Activated naive CD8-positive, alpha-beta T cell treated with anti-CD3 and anti-CD28 coated beads, Interleukin-2, amount 50 U/mL, for 16 hours (primary cell): ENCODE measurements at places on chromosomes 3 and 15.

- no peak for DNase-seq
Observed at GRCh38 chr3:49799761-49800160, at the start of gene CDHR4. Gene CDHR4 (minus strand): TSS chr3:49799873. CDS start chr3:49799812, 61 bp downstream.

GRCh38 chr3:41148901-41149300 lies 50.4 kb upstream of the CTNNB1 start:
- no peak for DNase-seq

GRCh38 chr15:96869122-96869521 lies 538.6 kb downstream of the NR2F2 start:
- DNase-seq = no peak

- DNase-seq = no peak
Observed at GRCh38 chr15:48637639-48638038, 7.9 kb downstream of the FBN1 start.

DNA sequence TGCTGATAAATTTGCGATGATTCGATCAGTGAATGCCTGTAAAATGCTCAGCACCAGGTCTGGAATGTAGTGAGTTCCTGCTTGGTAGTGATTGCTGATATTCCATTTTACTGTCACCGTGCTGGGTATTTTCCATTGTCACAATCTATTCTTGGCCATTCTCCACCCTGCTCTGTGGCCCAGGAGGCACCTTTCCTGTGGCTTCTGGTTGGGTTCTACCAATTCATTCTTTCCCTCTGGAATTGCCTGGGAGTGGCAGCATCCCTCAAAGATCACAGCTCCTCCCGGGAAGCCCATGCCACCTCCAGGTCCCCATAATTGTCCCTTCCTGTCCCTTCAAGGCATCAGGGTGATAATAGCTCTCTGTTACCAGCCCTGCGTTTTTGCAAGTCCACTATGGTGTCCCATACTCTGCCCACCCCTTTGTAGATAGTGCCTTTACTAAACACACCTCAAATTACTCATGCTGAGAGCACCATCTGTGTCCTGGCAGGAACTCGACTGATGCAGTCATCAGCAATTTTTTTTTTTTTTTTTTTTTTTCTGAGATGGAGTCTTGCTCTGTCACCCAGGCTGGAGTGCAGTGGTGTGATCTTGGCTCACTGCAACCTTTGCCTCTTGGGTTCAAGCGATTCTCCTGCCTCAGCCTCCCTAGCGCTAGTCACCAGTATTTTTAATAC lies 177.8 kb upstream of the PROK2 start:
- DNase-seq = no peak

DNA sequence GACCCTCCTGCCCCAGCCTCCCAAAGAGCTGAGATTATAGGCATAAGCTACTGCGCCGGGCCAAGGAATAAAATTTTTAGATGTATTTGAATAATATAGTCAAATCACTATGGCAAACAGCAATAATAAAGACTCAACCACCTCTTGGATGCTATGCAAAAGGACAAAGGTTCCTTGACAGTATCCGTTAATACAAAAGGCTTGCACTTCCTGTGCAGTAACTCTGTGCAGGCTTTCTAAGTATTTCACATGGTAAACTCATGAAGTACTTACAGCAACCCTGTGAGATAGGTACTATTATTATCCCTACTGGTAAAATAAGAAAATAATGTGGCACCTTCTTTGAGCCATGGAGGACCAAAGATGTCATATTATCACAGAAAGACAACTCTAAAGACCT lies 86.8 kb downstream of the SHQ1 start:
- no peak for DNase-seq

DNA sequence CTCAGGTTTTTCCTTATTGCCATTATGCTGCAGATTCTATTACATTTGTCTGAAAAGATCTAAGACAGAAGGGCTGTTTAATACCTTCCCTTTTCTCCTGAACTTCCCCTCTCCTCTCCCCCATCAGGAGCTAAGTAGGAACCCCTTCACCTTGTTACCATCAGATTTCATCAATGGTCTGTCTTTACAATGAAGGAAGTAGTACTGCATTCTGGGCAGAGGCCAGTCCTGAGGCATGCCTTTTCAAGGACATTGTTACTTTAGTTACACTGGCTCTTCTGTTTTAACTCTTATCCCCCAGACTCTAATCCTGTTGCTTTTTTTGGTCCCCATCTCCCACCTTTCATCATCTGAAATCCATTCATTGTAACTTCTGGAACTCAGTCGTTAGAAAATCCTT lies 8.1 kb downstream of the CTNNB1 start:
- no peak for DNase-seq

DNA sequence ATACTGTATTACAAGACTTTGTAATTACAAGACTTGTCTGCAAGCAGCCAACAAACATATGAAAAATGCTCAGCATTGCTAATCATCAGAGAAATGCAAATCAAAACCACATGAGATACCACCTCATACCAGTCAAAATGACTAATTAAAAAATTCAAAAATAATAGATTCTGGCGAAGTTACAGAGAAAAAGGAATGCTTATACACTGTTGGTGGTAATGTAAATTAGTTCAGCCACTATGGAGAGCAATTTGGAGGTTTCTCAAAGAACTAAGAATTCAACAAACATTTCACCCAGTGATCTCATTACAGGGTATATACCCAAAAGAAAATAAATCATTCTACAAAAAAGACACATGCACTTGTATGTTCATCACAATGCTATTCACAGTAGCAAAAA lies 617.5 kb upstream of the CCDC54 start:
- DNase-seq = no peak

- no peak for DNase-seq
Observed at GRCh38 chr3:55770077-55770476, 283.0 kb upstream of the WNT5A start.

- no peak for DNase-seq
Observed at GRCh38 chr3:107523539-107524325, 970 bp downstream of the BBX start.

DNA sequence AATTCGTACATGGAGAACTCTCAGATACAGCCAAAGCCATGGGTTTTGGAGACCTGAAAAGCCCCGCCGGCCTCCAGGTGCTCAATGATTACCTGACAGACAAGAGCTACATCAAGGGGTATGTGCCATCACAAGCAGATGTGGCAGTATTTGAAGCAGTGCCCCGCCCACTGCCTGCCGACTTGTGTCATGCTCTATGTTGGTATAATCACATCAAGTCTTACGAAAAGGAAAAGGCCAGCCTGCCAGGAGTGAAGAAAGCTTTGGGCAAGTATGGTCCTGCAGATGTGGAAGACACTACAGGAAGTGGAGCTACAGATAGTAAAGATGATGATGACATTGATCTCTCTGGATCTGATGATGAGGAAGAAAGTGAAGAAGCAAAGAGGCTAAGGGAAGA lies 23.5 kb downstream of the MYO5A start:
- no peak for DNase-seq

GRCh38 chr3:97197083-97197482 lies 382.7 kb downstream of the EPHA6 start:
- DNase-seq = no peak

- no peak for DNase-seq
Observed at GRCh38 chr3:180189310-180189648, 152.5 kb upstream of the PEX5L start.

DNA sequence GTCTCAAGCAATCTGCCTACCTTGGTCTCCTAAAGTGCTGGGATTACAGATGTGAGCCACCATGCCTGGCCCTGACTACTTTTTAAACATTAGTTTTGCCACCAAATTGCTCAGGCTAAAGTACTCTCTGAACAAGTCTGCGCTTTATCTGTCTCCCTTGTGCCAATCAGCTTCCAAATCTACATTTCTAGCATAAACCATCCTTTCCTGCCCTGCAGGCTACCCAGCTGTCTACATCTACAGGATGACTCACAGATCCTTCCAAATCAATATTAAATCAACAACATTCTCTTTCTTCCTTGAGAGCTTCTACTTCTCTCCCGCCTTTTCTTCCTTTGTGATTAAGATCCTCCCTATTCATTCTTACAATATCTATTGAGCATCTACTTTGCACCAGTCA lies 16.0 kb upstream of the ATOSA start:
- DNase-seq = no peak

DNA sequence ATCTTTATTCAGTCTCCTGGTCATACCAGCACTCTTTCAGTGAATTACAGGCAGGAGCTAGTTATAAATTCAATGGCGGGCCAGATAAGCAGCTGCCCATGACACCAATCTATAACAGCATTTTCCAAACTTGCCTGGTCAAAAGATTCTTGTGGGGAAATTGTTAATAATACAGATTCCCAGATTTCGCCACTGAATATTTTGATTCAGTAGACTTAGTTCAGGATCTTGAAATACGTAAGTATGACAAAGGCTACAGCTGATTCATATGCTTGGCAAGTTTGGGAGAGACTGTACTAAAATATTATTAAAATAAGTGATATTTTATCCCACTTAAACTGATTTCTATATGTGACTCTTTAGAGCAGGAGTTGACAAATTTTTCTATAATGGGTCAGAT lies 119.3 kb downstream of the TMCO5A start:
- DNase-seq = no peak

- no peak for DNase-seq
Observed at GRCh38 chr15:66713843-66714508, 11.9 kb downstream of the SMAD6 start.

DNA sequence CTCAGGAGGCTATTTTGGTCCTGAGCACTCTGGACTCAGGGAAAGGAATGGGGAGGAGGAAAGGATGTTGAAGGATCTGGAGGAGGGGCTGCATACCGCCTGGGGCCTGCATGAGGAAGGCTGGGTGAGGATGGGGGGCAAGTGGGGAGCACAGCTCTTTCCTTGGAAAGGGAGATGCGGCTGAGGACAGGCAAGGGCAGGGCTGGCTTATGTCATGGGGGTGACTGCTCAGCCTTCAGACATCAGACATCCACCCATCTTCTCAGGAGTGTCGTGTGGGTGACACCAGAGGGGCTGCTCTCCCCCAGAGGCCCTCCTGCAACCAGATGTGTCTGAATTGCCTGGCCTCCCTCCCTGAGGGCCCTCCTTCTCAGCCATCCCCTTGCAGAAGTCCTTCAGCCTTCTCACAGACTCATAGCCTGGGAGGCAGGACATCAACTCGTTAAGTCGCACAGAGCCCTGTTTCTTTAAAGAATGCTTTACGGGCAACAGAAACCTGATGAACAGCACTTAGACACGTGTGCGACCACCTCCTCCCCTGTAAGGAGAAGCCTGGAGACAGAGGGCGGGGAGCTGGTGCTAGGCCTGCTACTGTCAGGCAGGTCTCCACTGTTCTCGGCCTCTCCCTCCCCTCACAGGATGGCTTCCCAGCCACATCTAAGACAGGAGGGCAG lies 252.3 kb downstream of the OCA2 start:
- DNase-seq = no peak

DNA sequence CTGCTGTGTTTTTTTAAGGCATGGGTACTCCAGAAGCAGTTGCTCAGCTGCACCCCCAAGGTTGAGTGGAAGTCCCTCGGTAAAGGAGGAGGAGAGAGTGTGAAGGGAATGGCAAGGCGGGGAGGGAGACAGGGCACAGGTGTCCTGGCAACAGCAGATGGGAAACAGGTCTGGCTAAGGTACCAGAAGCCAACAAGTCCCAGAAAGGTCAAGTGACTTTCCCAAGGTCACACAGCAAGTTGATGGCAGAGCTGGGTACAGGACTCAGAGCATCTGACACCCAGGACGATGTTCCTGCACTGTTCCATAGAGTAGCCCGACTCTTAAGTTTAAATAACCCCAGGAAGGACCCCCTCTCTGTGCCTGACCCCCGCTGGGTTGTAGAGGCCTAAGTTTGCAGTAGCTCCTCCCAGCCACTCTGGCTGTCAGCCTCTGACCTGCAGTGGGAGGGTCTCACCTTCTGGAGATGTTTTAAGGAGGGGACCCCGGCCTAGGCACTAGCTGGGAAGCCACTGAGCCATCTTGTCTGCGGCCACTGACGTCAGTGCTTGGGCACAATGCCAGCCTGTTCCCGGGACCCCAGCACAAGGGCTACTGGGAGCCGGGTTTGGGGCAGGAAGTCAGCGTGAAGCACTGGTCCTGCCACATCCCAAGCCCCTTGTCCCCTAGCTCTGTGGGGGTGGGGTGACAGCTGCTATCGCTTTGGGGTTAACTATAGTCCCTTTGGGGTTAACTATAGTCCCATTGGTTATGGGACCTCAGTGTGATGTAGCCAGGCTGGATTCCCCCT lies 10.5 kb downstream of the CSK start:
- DNase-seq = no peak

DNA sequence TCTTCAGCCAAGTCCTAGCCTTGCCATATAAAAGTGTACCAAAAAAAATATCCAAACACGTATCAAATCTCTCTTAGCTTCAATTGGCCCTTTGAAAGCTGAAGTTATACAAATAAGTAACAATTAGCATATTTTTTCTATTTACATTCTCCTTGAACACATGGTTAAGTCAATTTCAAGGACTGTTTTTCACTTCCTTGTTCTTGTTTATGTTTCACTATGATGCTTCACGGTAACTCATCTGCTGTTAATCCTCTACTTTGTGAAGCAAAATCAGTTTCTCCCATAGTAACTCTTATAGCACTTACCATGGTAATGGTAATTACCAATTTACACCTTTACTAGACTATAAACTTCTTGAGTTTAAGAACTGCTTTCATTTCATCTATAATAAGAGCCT lies 10.6 kb upstream of the SPRED1 start:
- no peak for DNase-seq
